ENCODE measurements at places on chromosomes 7 and 10.

GRCh38 chr7:92832534-92833023 is 3.8 kb downstream of the CDK6 start:
- H3K4me1 ChIP-seq: peaks cover 61% of the 10 kb centered on the region
- DNase-seq: no peak
- H3K4me3 ChIP-seq: peak overlapping the region; percentile 89
- H3K27ac ChIP-seq: peak overlapping the region; percentile 93
- no peaks in the 10 kb centered on the region for H3K27me3 ChIP-seq

- H3K36me3 ChIP-seq: no peaks in the 10 kb centered on the region
- no peak for DNase-seq
- H3K27ac ChIP-seq: no peak overlapping the region
Measured at GRCh38 chr10:78584681-78585080, 484.1 kb upstream of the ZMIZ1 start.

- no peaks in the 10 kb centered on the region for H3K4me1 ChIP-seq
- no peak for DNase-seq
- peaks cover 97% of the 10 kb centered on the region for H3K27me3 ChIP-seq
- H3K4me3 ChIP-seq: no peak overlapping the region
- H3K36me3 ChIP-seq: no peaks in the 10 kb centered on the region
Measured at GRCh38 chr10:100773646-100774045, 28.3 kb downstream of the PAX2 start.

DNA sequence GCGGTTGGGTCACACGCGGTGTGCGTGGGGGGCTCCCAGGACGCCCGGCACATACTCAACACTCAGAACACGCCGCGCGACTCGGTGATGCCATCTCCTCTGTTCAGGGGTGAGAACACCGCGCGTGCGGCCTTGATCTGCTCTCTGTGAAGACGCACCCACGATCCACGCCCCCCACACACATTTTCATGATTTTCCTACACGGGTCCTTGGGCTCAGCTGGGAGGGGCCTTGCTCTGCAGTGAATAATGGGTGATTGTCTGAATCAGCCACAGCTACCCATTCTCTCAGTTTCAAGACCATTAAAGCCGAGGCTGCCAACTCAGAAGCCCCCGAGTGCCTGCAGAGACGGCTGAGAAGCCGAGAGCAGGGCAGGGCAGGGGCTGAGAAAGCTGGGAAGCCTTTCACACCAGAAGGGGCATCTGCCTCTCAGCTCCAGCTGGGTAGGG is 54.3 kb upstream of the PDGFA start:
- H3K27ac ChIP-seq: no peak overlapping the region
- DNase-seq: no peak
- no peaks in the 10 kb centered on the region for H3K4me1 ChIP-seq
- H3K36me3 ChIP-seq: no peaks in the 10 kb centered on the region

- no peaks in the 10 kb centered on the region for H3K27me3 ChIP-seq
- H3K27ac ChIP-seq: no peak overlapping the region
- no peaks in the 10 kb centered on the region for H3K36me3 ChIP-seq
- no peaks in the 10 kb centered on the region for H3K4me1 ChIP-seq
- DNase-seq: no peak
- H3K4me3 ChIP-seq: no peak overlapping the region
Measured at GRCh38 chr7:70585071-70585470, 546.9 kb upstream of the GALNT17 start.

DNA sequence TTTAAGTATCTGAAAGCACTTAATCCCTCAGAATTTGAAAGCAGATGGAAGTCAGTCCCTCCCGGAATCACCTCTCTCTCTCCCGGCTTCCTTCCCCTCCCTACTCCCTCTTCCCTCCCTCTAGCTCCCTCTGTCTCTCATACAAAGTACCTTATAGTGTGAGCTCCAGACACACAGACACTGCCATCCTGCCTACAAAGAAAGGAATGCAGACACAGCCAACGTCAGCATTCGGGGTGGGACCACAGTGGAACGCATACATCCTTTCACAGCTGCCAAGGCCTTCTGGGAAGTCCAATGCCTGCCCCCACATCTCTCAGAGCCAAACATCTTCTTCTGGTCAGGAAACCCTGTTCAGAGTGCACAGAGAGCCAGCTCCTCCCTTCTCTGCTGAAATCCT is 9.3 kb downstream of the NOD1 start:
- DNase-seq: no peak
- no peaks in the 10 kb centered on the region for H3K27me3 ChIP-seq
- H3K4me3 ChIP-seq: peak overlapping the region; percentile 27
- H3K27ac ChIP-seq: peak overlapping the region; percentile 63
- H3K36me3 ChIP-seq: no peaks in the 10 kb centered on the region

- DNase-seq: no peak
- no peak overlapping the region for H3K4me3 ChIP-seq
- H3K27ac ChIP-seq: no peak overlapping the region
- H3K27me3 ChIP-seq: no peaks in the 10 kb centered on the region
- no peaks in the 10 kb centered on the region for H3K4me1 ChIP-seq
Measured at GRCh38 chr7:109763611-109764010, 1193.9 kb downstream of the DNAJB9 start.

GRCh38 chr10:73408978-73409521 is 4.8 kb downstream of the ANXA7 start:
- H3K27me3 ChIP-seq: no peaks in the 10 kb centered on the region
- H3K4me3 ChIP-seq: no peak overlapping the region
- DNase-seq: no peak
- H3K36me3 ChIP-seq: peaks cover 18% of the 10 kb centered on the region
- no peak overlapping the region for H3K27ac ChIP-seq

DNA sequence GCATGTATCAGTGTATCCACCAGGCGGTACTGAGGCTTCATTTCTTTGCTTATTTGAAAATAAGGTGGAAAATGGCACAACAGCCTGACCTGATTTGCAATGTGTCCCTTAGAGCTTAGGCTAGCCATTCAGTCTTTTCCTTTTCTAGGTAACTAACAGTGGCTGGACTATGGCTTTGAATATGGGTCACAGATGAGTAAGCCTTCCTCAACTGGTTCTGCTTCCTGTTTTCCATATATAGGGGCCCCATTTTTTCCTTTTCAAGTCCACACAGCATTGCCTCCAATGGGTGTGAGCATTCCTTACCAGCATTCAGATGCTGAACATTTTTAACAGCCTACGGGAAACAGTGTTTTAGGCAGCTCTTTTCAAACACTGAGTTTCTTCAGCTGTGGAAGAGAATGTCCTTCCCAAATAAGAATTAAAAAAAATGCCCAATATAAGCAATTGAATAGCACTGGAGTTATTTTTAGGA is 3.9 kb upstream of the ITGB1 start:
- no peak for DNase-seq
- H3K36me3 ChIP-seq: no peaks in the 10 kb centered on the region
- H3K4me3 ChIP-seq: no peak overlapping the region
- peak overlapping the region; percentile 95 for H3K27ac ChIP-seq
- H3K27me3 ChIP-seq: no peaks in the 10 kb centered on the region
- peaks cover 51% of the 10 kb centered on the region for H3K4me1 ChIP-seq

GRCh38 chr10:3867454-3868270 is 82.7 kb upstream of the KLF6 start:
- no peaks in the 10 kb centered on the region for H3K36me3 ChIP-seq
- H3K4me3 ChIP-seq: no peak overlapping the region
- H3K27ac ChIP-seq: no peak overlapping the region
- no peak for DNase-seq

DNA sequence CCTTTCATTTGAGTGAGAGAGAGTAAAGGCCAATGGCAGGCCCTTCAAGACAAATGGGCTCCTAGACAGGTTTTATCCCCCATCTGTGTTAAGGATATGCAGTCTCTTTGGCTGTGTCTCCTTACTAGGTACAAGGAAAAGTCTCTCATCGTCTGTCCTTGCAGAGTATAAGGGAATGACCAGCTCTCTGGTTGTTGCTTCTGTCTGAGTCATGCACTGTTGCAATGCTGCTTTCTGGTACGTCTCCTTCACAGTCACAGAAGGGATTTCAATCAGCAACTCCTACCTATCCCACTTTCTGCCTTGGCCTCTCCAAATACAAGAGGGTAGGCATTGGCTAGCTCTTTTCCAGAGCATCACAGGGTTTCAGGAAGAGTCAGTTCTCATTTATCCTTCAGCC is 48.1 kb downstream of the CTTNBP2 start:
- H3K4me1 ChIP-seq: no peaks in the 10 kb centered on the region
- no peaks in the 10 kb centered on the region for H3K36me3 ChIP-seq
- H3K27me3 ChIP-seq: no peaks in the 10 kb centered on the region
- no peak for DNase-seq
- no peak overlapping the region for H3K27ac ChIP-seq
